ENCODE measurements at places on chromosomes 6 and 20.

GRCh38 chr6:35311390-35312075, 13.9 kb downstream of the DEF6 start:
- DNase-seq: no peak

DNA sequence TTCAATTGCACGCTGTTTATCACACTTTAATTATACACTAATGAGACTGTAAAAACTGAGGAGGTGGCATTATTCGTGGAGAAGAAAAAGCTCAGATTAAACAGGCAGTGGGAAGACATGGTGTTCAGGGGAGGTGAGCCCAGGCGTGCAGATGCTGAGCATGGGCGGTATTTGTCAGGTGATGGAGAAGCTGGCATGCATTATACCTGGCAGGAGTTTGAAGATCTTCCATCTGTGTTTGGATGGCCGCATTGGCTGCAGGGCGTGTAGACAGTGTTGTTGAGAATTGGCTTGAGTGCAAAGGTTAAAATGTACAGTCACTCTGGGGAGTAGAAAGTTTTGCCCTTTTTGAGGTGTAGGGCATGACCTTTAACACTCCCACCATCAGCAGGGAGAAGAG, 213.8 kb downstream of the ERMARD start:
- no peak for DNase-seq

- no peak for DNase-seq
Observed at GRCh38 chr20:59645761-59646171, 41.4 kb downstream of the PHACTR3 start.

DNA sequence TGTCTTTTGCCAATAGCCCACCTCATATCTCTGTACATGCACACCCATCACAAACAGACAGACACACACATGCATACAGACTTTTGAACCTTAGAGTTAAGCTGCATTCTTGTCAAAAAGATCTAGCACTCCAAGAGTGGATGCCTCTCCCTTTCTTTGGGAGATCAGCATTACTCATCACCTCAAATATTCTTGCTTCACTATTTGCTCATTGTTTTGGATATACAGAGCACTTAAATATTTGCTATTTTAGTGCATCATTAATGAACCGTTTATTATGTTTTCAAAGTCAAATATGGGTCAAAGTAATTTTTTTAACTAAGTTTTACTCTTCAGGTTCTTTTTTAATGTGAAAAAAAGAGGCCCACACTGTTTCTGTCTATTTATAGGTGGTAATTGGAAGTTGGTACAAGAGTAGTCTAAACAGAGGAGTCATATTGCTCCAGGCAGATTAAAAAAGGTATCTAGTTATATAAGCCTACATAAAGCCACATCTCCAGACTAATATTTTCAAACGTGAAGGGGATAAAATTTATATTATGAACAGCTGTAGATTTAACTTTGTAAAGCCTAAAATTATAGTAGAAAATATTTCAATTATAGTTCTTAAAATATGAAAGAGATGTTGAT, 102.6 kb downstream of the FLRT3 start:
- DNase-seq: no peak

GRCh38 chr20:46174469-46175126, 56.5 kb downstream of the CD40 start:
- peak; percentile 50 for DNase-seq

DNA sequence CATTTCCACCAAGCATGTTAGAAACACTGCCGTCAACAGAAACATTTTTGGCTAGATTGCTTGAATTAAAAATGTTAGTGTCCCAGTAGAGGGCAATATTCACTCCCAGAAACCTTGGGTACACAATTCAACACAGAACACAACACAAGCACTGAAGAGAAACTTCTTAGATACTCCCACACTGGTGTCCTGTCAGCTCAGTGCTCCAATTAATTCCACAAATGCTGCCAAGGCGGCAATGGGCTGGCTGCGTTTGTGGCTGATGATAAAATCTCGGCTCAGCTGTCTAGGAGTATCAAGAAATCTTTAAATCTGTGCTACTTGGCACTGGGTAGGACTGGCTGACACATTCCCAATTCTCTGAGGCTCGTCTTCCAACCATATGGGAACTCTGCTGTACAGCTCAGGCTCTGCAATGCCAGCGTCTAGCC, 39.3 kb downstream of the BEND3 start:
- peak; percentile 56 for DNase-seq

- no peak for DNase-seq
Observed at GRCh38 chr6:135067911-135068310, 13.3 kb upstream of the HBS1L start.

- no peak for DNase-seq
Observed at GRCh38 chr6:136869451-136869850, 47.1 kb downstream of the PEX7 start.

DNA sequence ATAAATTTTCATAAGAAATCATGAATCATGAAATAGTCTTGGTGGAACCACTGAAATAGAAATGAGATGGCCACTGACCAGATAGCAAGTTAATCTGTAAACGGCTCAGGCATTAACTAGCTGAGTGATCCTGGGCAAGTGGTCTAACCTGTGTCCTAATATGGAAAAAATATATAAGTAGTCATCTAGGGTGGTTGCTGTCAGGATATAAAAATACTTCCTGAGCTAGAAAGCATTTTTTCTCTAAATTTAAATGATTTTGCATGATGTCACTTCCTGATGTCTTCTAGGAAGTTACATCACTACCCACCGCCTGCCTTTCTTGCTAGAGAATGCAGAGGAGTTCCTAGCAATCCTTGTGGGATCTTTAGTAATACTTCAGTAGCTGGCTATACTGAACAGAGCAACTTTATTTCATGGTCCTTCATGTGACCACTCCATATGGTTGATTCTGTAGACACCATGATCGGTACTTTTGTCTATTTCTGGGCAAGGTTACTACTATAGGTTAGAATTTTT, 228.1 kb upstream of the CEP162 start:
- no peak for DNase-seq

- DNase-seq: no peak
Observed at GRCh38 chr6:148837941-148838340, 91.1 kb downstream of the UST start.

- no peak for DNase-seq
Observed at GRCh38 chr6:21208796-21209186, 384.8 kb upstream of the SOX4 start.

DNA sequence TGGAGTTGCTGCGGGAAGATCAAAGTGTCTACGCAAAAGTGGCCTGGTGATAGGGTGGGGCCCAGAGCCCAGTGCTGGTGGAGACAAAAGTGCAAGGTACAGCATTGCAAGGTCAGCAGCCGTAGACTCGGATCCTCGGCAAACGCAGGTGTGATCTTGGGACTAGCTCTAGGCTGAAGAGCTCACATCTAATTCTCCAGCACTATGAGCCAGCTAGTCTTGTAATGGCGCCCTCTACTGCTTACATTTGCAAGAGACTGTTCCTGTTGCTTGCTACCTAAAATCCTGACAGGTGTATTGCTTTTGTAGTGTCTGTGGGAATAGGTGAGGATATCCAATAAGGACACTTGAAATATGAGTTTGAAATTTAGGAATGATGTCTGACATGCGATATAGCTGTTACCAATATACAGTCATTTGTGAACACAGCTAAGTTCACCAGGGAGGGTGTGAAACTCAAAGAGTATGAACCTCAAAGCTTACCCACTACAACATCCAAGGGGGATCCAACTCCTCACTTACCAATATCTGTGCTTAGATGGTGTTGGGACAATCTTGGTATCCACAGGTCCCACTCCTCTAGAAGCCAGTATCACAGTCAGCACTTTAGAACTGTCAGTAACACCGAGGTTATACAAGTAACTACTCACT, 58.4 kb downstream of the PDE7B start:
- peak; percentile 31 for DNase-seq

DNA sequence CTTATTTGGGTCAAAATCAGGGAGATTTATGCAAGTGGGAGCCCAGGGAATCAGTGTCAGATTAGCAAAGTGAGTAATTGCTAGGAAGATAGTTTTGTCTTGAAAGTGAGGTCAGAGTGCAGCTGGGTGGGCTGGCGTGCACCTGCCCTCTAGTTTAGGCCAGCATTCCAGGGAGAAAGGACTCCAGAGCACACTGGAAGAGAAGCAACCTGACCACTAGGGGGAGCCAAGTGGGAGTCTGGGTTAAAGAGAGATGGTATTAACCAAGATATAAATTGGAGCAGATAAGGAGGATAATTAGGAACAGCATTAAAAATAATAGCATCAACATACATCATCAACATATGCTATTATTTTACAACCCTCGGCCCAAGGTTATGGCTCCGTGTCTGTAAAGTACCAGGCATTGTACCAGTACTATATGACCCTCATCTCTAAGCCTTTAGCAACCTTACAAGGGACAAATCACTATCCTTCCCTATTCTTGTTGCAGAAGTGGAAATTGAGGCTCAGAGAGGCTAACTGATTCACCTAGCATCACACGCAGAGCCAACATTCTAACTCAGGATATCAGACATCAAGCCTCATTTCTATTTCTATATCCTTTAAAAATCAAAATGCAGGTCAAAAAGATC, 57.8 kb downstream of the SLC2A10 start:
- DNase-seq: peak; percentile 20

Measured in prostate gland (tissue), 2 donors.